Activated T-helper 1 cell treated with anti-CD3 and anti-CD28 coated beads, Interleukin-2, amount 50 U/mL, for 16 hours (primary cell): ENCODE measurements at places on chromosomes 2 and 18.

GRCh38 chr2:236874866-236875481 is 210.7 kb upstream of the COPS8 start:
- DNase-seq = no peak

- no peak for DNase-seq
Observed at GRCh38 chr2:41400088-41400665, 647.6 kb upstream of the PKDCC start.

DNA sequence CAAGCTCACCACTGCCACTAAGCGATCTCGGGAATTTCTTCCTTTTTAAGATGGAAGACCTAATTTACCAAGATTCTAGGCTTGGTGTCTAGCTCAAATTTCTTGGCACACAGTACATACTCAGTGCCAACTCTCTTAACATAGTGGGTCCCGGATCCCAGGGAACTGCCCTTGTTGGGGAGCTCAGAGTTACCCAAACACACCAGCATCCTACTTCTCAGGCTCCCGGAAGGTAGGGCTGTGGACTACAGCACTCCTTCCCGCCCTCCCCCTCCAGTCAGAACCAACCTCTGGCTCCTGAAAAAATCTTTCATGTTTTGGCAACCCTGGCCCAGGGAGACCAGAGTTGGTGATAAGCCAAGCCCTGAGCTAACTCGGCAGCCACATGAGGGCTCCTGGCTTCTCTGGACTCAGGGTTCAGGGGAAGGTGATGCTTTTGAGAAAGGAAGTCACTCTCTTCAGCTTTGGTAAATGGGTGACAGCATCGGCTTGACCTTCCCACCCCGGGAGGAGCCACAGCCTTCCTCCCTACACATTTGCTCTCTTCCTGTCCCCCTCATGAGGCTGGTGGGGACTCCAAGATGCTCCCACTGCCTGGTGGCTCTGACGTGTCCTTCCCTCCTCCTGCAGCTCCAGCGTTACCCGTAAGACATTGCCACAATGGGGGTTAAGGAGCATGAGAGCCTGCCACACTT is 8.8 kb downstream of the ODC1 start:
- no peak for DNase-seq

DNA sequence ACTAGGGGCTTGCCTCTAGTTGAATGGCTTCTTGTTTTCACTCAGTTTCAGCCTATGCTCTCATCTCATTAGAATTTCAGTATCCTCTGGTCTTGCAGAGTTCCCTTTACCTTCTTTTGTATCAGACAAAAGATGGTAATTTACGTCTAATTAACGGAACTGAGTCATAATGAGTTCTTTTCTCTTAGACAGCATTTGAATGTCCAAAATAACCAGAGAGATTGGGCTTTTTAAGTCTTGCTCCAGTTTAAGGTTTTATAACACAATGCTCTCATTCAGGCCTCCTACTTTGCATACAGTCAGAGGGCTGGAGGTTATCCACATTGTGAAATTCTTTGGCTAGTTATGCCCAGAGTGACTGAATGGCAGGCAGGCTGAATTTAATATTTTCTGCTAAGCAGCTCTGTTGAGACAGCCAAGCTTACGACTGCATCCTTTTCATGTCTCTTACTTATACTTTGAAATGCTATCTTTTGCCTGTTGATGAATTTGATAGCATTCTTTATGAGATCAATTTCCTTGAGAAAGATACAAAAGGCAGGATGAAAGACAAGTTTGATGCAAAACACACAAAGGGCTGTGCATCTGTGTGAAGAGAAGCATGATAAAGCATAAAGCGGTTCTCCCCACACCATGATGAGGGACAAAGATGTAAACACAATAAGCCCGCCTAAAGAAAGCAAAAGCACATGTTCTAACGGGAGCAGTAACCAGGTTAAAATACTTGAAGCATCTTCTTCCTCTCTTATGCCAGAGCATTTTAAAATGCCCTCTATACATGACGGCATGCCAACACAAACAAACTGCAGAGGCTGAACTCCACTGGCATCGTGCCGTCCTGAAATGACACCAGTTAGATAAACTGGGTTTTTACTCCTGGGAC is 90.0 kb downstream of the CDH2 start:
- DNase-seq = no peak

DNA sequence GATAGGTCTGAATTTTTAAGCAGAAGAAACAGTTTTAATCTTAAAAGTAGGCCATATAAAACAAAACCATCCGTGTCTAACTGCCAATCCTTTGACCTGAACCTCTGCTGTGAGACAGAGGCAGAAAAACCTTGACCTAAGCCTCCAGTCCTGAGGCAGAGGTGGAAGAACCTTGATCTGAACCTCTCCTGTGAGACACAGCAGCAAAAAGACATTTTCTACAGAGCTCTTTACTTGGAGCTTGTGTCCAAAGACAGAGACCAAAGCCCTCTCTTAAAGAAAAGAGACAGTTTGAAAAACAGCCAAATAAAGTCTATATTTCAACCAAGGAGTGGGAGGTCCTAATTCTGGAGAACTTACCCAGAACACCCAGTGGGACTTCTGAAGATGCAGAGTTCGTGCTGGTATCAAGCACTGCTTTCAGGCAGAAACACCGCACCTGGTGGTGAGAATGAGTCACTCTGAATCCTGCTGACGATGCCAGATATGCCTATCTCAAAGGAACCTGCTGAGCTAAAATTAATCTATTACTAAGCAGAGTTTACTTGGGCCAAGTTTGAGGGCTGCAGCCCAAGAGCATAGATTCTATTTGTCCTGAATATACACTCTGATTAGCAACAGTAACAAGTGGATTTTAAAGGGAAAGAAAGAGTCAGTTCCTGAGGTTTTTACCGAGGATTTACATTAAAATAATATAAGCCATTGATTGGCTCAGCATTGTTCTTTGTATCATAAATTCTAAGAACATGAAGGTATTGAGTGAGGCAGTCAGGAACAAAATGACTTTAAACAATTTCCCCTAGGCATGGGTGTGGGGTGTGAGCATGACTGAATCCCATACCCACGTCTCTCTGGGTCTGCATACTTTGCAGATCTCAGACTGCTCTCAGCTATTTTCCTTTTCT is 806.4 kb downstream of the TRIB2 start:
- no peak for DNase-seq

DNA sequence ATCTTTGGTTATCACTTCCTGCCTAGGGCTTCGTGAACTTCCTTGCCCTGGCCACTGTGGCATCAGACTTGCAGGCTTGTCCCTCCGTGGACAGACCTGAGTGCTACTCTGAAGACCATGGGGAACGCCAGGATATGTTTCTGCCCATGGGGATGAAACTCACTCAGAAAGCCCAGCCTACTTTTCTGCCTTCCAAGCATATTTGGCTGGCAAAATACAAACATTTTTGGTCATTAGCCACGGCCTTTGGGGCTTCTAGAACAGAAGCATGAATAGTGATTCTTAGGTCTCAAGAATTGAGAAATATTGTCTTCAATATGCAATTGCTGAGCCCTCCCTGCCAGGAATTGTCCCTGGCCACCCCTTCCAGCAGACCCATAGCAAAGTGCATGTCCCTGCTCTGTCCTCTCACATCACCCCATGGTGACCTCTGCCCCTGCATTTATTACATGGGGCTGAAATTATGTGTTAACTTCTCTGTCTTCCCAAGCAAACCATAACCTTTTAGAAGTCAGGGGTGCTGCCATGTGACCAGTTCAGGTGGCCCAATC is 152.4 kb downstream of the OSR1 start:
- DNase-seq = no peak

DNA sequence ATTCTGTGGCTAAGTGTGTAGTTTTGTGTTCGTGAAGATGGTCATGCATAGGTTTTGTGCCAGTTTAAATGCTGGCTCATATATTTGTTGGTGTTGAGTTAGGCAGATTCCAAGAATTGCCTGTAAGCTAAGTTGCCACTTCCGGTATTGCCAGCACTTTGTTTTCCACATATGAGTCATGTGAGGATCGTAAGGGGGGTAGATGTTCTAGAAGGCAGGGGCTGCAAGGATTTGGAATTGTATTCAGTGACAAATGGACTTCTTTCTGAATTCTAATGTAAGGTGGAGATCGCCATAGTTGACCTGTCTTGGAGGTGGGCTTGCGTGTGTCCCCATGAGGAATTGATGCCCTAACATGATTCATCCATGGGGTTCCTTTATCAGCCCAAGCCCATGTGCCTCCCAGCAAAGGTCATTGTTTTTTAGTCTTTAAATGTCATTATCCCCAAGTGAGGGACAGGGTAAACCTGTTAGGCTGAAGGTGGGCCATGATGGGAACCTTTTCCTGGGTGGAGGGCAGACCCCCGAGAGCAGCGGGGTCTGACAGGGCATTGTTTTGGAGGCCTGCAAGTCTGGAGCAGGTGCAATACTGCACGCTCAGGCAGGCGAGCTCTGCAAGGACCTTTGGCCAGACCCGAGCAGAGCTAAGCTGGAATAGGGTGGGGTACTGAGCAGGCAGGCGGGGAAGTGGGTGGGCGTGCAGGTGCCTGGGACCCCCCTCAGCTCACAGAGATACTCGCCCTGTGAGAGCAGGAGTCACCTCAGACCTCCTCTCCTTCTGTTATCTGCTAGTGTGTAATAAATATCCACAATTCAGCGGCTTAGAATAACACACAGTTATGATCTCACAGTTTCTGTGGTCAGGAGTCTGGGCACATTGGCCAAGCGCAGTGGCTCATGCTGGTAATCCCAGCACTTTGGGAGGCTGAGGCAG is 77.4 kb downstream of the LRRFIP1 start:
- DNase-seq = no peak

- no peak for DNase-seq
Observed at GRCh38 chr2:96535331-96535730, 1.2 kb upstream of the ARID5A start.
